D341Med (cell line): ENCODE measurements at places on chromosomes 5 and 9.

GRCh38 chr5:158951436-158952247 is 148.1 kb downstream of the EBF1 start:
- no peak for DNase-seq

DNA sequence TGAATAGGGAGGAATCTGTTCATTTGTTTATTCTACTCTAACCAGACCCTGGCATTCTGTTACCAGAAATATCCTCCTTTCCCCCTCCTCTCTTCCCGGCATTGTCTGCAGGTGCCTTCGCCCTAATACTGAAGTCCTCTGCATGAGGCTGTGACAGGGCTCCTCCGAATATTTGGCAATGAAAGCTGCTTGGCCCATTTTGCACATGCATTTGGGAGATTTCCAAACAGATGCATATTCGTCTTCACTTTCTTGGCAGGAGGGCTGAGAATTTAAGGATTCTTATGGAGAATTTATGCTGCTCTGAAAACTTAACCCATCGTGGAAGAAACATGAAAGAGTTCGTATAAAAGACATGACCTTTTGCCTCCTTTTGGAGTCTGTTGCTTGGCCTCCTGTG is 484.0 kb downstream of the ZNF608 start:
- DNase-seq = no peak

- DNase-seq = no peak
Observed at GRCh38 chr9:83449166-83449565, 89.0 kb downstream of the FRMD3 start.

GRCh38 chr9:18014556-18014955 is 435.7 kb downstream of the SH3GL2 start:
- no peak for DNase-seq

GRCh38 chr5:31751610-31752009 is 112.7 kb downstream of the PDZD2 start:
- DNase-seq = no peak

- peak; percentile 23 for DNase-seq
Observed at GRCh38 chr5:44914221-44914620, 105.5 kb downstream of the MRPS30 start.

DNA sequence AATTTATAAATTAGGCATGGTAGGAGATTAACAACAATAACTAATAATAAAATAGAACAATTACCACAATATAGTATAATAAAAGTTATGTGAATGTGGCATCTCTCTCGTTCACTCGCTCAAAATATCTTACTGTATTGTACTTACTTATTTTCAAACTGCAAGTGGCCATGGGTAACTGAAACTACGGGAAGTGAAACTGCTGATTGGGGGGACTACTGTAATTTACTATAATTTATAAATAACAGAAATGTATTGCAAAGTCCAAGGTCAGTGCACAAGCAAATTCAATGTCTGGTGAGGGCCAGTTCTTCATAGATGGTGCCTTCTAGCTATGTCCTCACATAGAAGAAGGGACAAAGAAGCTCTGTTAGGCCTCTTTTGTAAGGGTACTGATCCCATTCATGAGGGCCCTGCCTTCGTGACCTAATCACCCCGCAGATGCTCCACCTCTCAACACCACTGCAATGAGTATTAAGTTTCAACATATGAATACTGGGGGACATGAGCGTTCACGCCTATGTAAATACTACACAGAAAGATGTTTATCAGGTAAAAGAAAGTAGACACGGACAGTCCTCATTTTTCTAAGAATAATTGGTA is 39.0 kb downstream of the KCNIP1 start:
- no peak for DNase-seq

GRCh38 chr5:25516141-25516540 is 871.4 kb upstream of the CDH10 start:
- DNase-seq = peak; percentile 56

DNA sequence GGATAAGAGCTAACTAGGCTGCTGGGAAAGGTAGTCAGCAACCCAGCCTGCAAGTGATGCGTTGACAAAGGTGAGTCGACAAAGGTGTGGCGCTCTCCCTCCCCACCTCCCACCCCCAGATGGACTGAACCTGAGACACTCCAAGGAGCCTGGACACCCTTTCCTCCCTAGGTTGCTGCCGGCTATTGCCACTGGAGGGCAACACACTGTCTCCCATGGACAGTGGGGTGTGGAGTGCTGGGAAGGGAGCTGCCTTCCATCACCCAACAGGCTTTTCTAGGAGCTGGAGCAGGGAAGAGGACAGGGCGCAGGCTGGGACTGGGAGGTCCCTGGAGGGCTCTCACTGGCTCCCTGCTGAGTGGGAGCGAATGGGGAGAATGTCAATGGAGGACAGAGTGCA is 75.4 kb upstream of the ARAP3 start:
- peak; percentile 54 for DNase-seq

- DNase-seq = no peak
Observed at GRCh38 chr9:95009459-95009858, 283.0 kb downstream of the AOPEP start.

- DNase-seq = no peak
Observed at GRCh38 chr5:179130101-179130681, 70.0 kb downstream of the ZNF354C start.
